ENCODE measurements at places on chromosomes 7 and 10. TPM values are rescaled to one million over a fixed set of nuclear protein-coding genes. Genes with fewer than 3 reads are reported as not detected.

C10orf143 gene
- polyA plus RNA-seq = 2.2 TPM

OR2A12 gene
- not detected for polyA plus RNA-seq

XRCC2 gene
- polyA plus RNA-seq = 3.4 TPM

PIP gene
- polyA plus RNA-seq = not detected

UPK3B gene
- not detected for polyA plus RNA-seq

COL28A1 gene
- 0.08 TPM for polyA plus RNA-seq

TAS2R3 gene
- polyA plus RNA-seq = not detected

PRF1 gene
- polyA plus RNA-seq = not detected

CPXM2 gene
- not detected for polyA plus RNA-seq

HOXA3 gene
- polyA plus RNA-seq = 0.15 TPM

DNTT gene
- not detected for polyA plus RNA-seq

PON1 gene
- not detected for polyA plus RNA-seq

IGFBP1 gene
- polyA plus RNA-seq = not detected

Measured in SK-N-SH (cell line).